ENCODE measurements at places on chromosomes 4 and X. TPM values are rescaled to one million over a fixed set of nuclear protein-coding genes. Genes with fewer than 3 reads are reported as not detected.

DNA sequence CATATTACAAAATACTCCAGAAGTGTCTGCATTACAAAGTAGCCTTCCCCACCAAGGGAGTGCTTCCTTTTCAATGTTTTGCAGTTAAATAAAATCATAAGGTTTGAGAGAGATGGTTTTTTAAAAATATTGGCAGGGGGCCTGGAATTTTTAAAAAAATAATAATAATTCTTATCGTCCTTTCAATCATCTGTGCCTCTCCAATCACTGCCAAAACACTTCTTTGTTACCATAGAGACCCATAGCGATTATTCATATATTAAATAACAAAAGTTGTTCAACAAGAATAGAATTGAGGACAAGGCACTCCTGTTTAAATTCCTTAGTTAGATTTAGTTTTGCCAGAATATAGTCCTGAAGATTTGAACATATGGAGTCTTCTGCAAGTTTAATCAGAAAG is 203.1 kb downstream of the FAT4 start:
- no peaks in the 10 kb centered on the region for H3K4me1 ChIP-seq
- no peaks in the 10 kb centered on the region for H3K36me3 ChIP-seq
- H3K27me3 ChIP-seq = no peaks in the 10 kb centered on the region
- no peak overlapping the region for H3K4me3 ChIP-seq
- H3K27ac ChIP-seq = no peak overlapping the region

DNA sequence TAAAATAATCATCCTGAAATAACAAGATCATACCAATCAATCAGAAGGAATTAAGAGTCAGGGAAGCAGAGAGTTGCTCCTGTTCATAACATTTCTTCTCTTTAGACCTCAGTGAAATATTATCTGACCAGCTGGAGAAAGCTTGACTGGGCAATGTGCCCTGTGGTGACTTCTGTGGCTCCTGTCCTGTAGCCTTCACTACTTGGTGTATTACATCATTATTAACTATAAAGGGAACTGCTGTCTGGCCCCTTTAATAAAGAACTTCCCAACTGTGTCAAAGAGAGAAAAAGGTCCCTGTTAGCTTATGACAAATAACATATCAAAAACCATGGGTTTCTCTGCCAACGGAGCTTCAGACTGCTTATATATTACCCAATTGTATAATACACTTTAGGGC is 18.0 kb downstream of the OPHN1 start:
- no peak for DNase-seq
- peaks cover 6% of the 10 kb centered on the region for H3K4me1 ChIP-seq
- H3K4me3 ChIP-seq = no peak overlapping the region
- H3K27me3 ChIP-seq = no peaks in the 10 kb centered on the region
- H3K27ac ChIP-seq = no peak overlapping the region

- no peak overlapping the region for H3K27ac ChIP-seq
- H3K36me3 ChIP-seq = no peaks in the 10 kb centered on the region
- H3K4me1 ChIP-seq = peaks cover 6% of the 10 kb centered on the region
- no peak for DNase-seq
These were observed 3.4 kb upstream of the MRPL1 start for GRCh38 chr4:77859256-77859655.

SYP gene
- 0.53 TPM for total RNA-seq

C4orf50 gene
- total RNA-seq = not detected

TMEM154 gene
- 0.22 TPM for total RNA-seq

TKTL2 gene
- total RNA-seq = not detected
